ENCODE measurements at places on chromosomes 3 and 15. TPM values are rescaled to one million over a fixed set of nuclear protein-coding genes. Genes with fewer than 3 reads are reported as not detected.

- no peaks in the 10 kb centered on the region for H3K36me3 ChIP-seq
- DNase-seq, result no peak
- no peak within 1 kb of the TSS for H3K27ac ChIP-seq
- no peak within 1 kb of the TSS for H3K4me3 ChIP-seq
- H3K27me3 ChIP-seq, result no peaks in the 10 kb centered on the region
- H3K4me1 ChIP-seq, result no peaks in the 10 kb centered on the region
Observed at GRCh38 chr3:98390366-98390765, at the start of gene OR5K3. Gene OR5K3, plus strand, starts transcription at chr3:98390666. Its CDS starts 0 bp downstream, at chr3:98390666.

- DNase-seq, result peak; percentile 11
- H3K27ac ChIP-seq, result no peak overlapping the region
- no peak overlapping the region for H3K4me3 ChIP-seq
- H3K27me3 ChIP-seq, result no peaks in the 10 kb centered on the region
- no peaks in the 10 kb centered on the region for H3K4me1 ChIP-seq
- H3K36me3 ChIP-seq, result peaks cover 12% of the 10 kb centered on the region
Observed at GRCh38 chr3:195236801-195237570, 34.0 kb downstream of the XXYLT1 start.

GRCh38 chr3:12911881-12912415 is 70.6 kb upstream of the RPL32 start:
- no peak overlapping the region for H3K27ac ChIP-seq
- H3K4me3 ChIP-seq, result no peak overlapping the region
- peaks cover 37% of the 10 kb centered on the region for H3K36me3 ChIP-seq
- DNase-seq, result no peak
- H3K27me3 ChIP-seq, result no peaks in the 10 kb centered on the region

DNA sequence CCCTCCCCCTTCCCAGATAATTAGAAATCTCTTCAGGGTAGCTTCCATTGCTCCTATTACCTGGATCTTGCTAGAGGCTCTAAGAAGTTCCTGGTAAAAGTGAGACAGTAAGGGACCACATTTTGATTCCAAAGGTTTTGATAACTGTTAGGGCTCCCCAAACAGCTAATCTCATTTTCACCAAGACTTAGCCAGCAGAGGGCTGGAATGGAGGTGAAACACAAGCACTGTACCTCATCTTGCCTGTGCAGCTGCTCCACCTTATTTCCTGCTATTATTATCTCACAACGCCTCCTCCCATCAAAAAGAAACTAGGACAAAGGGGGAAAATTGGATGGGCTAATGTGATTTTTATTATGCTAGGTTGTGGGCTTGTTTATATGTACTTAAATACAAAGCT is 7.3 kb downstream of the SETD5 start:
- peak overlapping the region; percentile 88 for H3K4me3 ChIP-seq
- H3K27me3 ChIP-seq, result no peaks in the 10 kb centered on the region
- H3K4me1 ChIP-seq, result peaks cover 6% of the 10 kb centered on the region
- DNase-seq, result no peak

The LRRC34 gene
- total RNA-seq, result 5.6 TPM
